ENCODE measurements at places on chromosomes 12 and 14.

DNA sequence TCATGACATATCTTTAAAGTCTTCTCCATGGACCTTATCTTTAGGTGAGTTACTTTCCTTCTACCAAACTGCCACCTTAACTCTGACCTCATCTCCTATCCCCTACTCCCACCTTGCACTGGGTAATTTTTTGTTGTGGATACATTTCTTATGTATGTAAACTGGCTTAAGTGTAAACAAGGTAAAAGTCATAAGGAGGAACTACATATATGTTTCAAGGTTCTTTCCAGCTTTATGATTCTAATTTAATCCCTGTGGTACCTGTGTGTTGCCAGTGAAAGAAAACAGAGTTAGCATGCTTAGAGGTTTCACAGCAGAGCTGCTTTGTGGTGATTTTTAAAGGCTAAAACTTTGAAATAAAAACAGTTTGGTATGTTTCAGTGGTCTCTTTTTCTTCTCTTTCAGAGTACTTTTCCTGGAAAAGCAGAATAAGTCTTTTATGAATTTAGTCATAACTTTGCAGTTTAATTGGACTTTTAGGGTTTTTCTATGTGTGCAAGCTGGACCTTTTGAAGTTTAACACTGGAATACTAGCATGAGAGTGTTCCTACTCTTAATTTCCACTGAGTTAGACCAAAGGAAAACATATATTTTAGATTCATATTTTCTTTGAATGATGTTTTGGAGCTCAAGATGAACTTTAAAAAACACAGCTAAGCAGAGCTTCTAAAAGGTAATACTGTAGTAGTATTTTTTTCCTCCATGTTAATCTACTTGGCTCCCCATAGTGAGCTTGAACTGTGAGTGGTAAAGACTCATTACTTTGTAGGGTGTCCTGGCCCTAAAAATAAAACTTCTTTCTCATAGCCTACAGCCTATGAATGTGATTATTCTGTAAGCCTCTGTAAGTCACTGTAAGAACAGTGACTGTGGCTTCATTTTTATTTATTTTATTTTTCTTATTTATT is 105.4 kb downstream of the FUT8 start:
- no peak for DNase-seq

GRCh38 chr14:95273001-95273978 is 46.4 kb downstream of the CLMN start:
- no peak for DNase-seq

DNA sequence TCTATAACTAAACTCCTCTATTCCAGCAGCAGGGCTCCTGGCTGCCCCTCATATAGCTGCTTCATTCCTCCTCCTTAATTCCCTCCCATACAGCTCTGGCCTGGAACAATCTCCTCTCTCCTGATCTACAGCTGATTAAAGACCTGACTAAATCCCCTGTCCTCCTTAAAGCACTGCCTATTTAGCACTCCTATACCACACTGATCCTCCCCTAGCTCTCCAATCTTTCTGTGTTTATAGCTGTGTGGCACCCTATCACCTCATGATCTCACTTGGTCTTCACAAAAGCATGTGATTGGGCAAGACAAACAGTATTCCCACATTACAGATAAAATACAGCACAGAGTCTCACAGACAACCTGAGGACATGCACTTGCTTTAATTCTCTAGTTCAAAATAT is 17.4 kb downstream of the FMNL3 start:
- no peak for DNase-seq

- DNase-seq: no peak
Observed at GRCh38 chr14:101082436-101083384, 179.2 kb upstream of the RTL1 start.

- no peak for DNase-seq
Observed at GRCh38 chr14:96143906-96144305, 60.7 kb upstream of the BDKRB2 start.

DNA sequence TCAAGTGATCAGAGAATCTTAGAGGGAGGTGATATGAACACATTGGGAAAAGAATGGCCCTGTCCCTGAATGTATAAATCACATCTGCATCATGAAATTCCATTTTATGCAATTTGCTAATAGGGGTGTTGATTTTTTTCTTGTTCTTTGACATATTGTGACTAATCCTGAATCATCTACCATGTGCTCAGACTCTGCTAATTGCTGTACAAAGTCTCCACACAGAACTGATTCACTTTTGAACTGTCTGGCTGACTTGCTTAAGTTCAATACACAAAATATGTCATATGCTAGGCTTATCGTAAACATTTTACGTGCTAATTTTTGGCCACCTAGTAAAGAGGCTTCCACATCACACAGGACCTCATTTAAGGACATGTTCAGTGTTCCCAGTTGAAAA is 2.6 kb downstream of the TMEM132D start:
- DNase-seq: no peak

DNA sequence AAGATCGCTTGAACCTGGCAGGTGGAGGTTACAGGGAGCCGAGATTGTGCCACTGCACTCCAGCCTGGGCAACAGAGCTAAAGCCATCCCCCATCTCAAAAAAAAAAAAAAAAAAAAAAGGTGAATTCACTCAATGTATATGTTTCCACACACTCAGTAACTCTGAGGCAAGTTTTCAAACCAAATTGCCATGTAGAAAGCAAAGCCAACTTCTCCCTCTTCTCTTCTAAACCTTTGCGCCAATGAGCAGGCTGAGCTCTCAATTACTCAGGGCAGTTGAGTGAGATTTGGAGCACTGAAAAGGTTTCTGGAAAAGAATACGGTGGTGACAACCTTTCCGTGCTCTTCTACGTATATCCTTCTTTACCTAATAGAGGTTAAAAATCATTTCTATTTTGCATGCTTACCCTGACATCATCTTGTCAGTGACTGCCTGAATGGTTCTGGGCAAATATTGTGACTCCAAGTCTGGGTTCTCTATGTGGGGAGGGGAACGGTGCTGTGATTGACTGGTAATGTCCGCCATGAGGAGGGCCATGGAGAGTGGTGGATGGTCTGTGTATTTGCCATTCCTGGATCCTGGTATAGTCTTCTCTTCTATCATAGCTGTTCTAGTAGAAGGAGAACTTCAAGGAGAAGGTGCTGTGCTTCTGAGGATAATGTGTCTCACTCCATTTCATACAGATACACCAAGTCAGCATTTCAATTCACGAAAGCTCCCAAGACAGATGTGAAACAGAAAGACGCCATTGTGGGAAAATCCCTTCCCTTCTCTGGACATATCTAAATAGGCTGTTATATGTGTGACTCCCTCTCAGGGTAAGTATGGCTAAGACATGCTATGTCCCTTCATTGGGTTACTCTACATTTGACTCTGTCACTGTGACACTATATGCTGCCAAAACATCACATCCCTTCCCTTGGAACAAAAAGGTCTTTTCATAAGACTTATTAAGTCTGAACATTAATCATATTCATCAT is 46.2 kb upstream of the MED13L start:
- no peak for DNase-seq

- no peak for DNase-seq
Observed at GRCh38 chr12:93819050-93819491, 141.9 kb downstream of the CRADD start.

- no peak for DNase-seq
Observed at GRCh38 chr12:132230381-132230780, 86.1 kb downstream of the NOC4L start.

DNA sequence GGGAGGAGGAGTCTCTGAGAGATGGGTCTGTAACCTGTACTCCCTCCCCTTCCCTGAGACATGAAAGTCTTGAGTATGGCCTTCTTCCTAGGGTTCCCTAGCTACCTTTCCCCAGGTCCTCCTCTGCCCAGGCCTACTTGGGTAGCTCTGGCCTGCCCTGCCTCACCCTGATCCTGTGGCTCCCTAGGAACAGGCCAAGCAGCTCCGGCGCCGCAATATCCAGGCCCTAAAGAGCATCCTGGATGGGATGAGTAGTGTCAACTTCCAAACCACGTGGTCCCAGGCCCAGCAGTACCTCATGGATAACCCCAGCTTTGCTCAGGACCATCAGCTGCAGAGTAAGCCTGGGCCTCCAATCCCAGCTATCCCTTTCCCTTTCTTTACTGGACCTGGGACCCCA is 12.3 kb downstream of the PRPF40B start:
- DNase-seq: no peak

All from AG09309 (cell line).